ENCODE measurements at places on chromosomes 16 and 17.

GRCh38 chr17:73072219-73072962 lies 20.1 kb downstream of the SLC39A11 start:
- no peak for DNase-seq

DNA sequence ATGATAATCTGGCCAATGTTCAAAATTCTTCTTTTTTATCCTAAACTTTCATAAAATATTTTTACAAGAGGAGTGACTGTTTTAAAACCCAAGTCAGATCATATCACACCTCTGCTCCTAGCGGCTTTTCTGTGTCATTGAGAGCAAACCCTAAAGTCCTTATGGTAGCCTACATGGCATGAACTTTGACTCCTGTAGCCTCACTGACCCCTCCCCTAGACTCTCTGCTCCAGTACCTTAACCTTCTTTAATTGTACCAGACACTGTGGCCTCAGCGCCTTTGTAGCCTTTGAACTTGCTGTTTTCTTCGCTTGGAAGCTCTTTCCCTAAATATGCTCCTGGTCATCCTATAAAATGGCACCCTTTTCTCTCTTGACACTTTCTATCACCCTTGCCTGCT lies 7.3 kb upstream of the SMPD3 start:
- no peak for DNase-seq

DNA sequence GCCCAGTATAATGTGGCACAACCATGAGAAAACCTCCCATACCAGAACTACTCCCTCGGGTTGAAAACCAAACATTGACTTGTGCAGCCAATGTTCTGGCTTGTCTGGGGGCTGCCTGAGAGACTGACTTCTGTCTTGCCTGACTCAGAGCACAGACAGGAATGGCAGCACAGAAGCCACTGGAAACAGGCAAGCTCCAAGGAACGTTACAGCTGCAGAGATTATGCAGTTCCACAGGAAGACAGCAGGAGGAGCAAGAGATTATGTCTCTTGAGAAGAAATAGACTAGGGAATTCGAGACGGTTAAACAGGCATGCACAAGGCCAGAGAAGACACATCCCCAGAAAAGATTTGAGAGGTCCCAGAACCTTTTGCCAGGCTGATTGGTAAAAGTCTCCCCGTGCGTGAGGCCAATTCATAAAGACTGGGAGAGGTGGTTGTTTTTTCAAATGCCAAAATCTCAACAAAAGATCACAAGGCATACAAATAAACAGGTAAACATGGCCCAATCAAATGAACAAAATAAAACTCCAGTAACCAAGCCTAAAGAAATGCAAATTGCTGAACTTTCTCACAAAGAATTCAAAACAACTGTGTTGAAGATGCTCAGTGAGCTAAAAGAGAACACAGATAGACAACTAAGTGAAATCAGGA lies 90.6 kb upstream of the CDH5 start:
- DNase-seq, result peak; percentile 76

- DNase-seq, result no peak
These were observed 14.7 kb upstream of the TVP23A start for GRCh38 chr16:10833271-10833670.

DNA sequence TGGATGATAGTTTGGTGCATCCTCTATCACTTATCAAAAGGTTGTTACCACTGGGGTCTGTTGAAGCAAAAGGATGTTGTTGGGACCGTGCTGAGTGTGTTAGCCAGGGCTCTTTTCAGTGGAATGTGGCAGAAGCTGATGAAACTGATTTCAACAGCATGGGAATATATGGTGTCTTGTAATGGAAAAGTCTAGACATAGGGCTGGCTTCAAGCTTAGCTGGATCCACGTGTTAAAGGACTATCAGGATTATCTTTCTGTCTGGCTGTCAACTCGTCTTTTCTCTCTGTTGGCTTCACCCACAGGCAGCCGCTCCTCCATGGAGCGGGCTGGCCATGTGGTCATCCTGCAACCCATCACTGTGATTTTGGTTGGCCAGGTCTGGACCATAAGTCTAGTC lies 8.7 kb downstream of the SNX29 start:
- DNase-seq, result no peak

DNA sequence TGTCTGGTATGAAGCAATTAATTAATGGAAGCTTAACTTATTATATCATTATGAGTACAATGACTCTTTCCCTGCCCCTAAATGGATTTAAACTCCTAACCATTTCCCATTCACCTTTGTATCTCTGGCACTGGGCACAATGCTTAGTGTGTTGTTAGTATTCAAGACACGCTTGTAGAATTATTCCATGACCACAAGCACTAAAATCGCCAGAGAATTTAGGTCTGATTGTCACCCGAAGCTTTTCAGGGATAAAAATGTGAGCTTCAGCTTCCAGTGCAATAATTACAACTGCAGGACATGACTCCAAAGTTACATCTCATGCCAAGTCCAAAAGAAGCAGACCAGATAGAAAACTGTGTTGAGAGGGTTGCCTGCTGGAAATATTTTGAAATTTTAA lies 101.6 kb downstream of the CDH8 start:
- DNase-seq, result peak; percentile 56

DNA sequence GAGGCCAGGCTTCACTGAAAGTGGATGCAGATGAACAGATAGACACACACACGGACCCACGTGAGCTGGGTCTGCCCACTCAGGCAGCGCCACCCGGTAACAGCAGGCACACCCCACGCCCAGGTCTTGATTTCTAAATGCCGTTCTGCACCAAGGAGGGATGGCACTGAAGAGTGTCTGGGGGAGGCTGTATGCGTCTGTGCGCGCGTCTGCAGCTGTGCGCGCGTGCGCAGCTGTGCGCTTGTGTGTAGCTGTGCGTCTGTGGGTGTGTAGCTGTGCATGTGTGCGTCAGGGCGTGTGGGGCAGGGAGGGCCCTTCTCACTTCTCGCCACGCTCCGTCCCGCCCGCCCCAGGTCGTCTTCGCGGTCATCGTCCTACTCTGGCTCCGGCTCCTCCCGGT lies 15.5 kb upstream of the IL17C start:
- DNase-seq, result no peak

DNA sequence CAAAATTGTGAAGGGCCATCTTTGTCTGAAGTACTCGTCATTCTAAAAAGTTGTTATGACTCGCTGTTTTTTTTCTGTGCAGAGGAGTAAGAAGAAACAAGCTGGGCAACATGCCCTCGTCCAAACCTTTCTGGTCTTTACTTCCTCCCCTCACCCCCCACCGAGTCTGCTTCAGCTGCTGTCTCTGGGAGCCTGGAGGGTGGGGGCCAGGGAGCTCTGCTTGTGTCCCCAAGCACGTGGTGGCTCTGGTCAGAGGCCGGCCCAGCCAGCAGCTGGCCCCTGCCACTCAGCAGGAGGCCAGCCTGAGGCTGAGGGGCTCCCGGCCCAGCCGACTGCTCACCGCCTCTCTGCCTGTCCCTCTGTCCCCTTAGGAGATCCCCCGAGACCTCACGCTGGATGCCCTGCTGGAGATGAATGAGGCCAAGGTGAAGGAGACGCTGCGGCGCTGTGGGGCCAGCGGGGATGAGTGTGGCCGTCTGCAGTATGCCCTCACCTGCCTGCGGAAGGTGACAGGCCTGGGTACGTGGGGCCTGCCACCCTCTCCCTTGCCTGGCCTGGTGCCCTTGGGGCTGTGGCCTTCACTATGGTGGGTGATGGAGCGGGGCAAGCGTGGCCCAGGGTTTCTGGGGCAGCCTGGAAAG lies 53.7 kb upstream of the LGALS9 start:
- DNase-seq, result peak; percentile 59

GRCh38 chr16:1028056-1028455 lies 44.5 kb upstream of the SSTR5 start:
- DNase-seq, result no peak

- DNase-seq, result no peak
These were observed 16.7 kb downstream of the CDH11 start for GRCh38 chr16:65105171-65105570.

- DNase-seq, result no peak
These were observed 587 bp downstream of the MMP2 start for GRCh38 chr16:55479430-55480140.

GRCh38 chr17:68768804-68769203 lies 167.6 kb upstream of the FAM20A start:
- DNase-seq, result no peak

DNA sequence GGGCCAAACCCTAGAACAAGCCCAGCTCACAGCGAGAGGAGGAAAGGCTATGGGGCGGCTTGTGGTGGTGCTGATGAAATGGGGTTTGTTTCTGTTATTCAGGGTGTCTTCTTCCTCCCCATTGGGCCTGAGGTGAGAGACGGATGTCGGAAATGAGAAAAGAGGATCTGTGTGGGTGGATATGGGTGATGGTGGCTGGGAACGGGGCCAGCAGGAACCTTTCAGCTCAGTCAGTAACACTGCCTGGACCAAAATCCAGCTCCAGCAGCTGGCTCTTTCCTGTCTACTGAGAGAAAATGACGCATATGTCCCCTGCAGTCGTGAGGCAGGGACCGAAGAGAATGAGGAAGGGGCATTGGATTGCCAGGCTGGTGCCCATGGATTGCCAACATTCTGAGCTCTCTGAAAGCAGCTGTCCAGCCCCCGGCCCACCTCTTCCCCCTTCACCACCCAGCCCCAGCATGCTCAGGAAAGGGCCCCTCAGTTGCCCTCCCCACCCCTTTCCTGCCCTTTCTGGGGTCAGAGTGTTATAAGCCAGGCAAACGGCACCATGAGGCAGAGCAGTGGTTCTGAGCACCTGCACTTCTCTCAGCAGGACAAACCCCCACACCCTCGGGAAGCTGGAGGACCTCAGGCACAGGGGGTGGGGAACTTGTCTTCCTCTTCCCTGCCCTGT lies 4.0 kb downstream of the MYH3 start:
- no peak for DNase-seq

GRCh38 chr16:56830669-56831068 lies 34.3 kb upstream of the SLC12A3 start:
- DNase-seq, result peak; percentile 39
